ENCODE measurements at places on chromosomes 7 and 10.
A peak's percentile ranks its signal among the peaks of the same experiment; 100 is the strongest.

DNA sequence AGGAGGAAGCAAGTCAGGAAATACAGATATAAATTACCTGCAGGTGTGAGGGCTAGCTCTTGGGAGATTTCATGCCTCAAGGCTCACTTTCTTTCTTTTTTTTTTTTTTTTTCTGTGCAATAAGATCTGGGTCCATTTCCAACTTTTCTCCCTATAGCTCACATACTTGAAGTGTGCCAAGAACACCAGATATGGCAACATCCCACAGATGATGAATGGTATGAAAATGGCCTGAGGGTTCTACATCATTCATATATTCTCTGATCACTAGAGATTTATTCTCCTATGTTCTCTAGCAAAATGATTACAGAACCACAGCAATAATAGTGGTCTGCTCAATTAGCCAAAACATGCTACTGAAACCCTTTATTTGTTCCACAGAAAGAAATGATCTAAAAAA is 117.2 kb downstream of the LRRTM3 start:
- DNase-seq = no peak

DNA sequence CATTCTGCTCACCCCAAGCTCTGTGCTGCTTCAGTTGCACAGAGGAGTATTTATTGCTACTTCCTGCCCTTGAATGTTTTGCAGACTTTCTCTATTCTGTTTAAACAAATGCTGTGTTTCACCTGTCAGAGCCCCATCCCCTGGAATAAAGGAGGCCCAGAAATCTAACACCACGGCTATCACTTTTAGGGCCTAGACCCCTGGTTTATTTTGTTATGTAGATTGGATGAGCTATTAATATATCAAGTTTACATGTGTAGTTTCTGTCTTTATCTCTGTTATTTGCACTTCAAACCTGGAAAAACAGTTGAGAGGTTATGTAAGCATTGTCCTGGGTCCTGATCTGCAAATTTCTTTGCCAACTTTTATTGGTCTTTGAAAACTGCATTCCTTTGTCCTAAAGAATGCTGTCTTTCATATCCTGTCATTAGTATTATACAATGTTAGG is 630.1 kb downstream of the PARD3 start:
- peak; percentile 61 for DNase-seq

- no peak for DNase-seq
Measured at GRCh38 chr7:11709196-11709595, 122.8 kb downstream of the THSD7A start.

DNA sequence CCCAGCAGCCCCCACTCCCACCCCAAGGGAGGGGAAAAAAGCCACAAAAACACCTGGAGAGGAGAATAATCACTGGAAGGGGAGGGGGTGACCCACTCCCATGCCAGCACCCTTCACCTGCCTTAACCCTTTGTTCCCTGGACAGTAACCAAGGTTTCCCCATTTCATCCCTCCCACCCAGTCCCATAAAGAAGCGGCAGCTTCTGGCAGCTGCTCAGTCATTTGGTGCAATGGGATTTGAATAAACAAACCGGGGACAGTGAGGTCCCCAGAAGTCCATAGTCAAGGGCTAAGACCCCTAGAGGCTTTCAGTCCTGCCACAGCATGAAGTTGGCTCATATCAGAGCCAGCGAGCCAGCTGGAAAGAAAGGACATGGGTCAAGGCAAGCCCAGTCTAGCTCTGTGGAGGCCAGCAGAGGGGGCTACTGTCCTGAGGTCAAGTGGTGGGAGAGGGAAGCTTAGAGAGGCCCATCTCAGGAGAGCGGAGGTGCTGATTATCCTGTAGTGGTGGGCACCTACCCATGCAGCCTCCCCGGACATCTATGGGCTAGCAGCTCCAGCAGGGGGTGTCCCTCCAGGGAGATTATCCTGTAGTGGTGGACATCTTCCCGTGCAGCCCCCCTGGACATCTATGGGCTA is 58.9 kb upstream of the LBX1 start:
- DNase-seq = no peak

GRCh38 chr7:45033931-45034290 is 33.9 kb downstream of the CCM2 start:
- DNase-seq = no peak

GRCh38 chr7:155869784-155870076 is 57.5 kb upstream of the SHH start:
- DNase-seq = no peak

DNA sequence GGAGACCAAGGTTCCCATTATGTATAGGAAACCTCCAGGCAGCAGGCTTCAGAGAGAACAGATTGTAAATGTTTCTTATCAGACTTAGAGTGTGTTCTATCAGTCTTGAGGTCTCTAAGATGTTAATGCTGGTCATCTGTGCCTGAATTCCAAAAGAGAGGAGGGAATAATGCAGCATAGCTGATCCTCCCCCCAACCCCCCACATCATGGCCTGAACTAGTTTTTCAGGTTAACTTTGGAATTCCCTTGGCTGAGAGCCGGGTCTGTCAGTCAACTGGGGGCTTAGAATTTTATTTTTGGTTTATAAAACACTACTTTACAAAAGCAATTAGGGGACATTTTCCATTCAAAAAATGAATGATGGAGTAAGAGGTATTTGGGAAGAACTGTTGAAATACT is 184.3 kb downstream of the NEBL start:
- no peak for DNase-seq

DNA sequence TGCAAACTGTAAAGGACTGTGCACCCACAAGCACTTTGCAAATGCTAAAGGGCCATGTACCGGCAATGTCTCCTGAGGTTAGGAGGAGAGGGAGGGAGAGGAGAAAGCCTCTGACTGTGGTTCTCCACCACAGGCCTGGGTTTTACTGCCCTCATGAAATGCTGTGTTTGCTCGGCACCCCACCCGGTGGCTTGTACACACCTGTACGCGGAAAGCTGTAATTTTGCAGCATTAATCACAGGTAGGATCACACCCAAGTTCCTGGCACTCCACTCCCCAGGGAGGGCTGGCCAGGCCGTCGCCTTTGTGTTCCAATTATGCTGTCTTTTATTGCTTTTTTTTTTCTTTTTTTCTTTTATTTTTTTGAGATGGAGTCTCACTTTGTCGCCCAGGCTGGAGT is 78.5 kb upstream of the MYL10 start:
- no peak for DNase-seq

- no peak for DNase-seq
Measured at GRCh38 chr10:8967061-8967460, 912.6 kb downstream of the GATA3 start.

DNA sequence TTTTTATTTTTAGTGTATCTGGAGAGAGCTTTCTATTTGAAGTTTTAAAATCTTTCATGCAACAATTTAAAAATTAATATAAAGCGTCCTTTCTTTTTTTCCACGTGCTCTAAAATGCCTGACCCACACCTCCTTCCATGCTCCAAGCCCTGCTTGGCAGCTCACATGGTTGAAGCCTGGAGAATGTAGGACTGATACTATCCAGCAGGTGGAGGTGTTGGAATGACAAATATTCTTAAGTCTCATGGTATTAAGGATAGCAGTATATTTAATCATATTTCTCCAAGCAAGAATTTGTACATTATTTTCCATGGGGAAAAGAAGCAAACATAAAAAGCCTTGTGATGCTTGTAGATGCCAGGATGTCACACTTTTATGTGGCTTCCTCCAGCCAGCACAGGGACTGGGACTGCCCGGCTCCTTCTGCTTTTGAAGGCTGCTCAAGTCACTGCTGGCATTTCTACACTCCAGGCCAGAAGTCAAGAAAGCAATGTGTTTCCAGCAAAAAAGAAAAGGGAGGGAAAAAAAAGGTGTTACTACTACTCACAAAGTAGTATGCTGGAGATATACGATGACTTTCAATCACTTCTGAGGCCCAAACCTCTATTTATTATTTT is 49.7 kb downstream of the BZW2 start:
- DNase-seq = peak; percentile 57

- DNase-seq = no peak
Measured at GRCh38 chr10:73589563-73590126, 1.5 kb downstream of the USP54 start.

- no peak for DNase-seq
Measured at GRCh38 chr7:50727072-50727471, 55.6 kb downstream of the GRB10 start.

DNA sequence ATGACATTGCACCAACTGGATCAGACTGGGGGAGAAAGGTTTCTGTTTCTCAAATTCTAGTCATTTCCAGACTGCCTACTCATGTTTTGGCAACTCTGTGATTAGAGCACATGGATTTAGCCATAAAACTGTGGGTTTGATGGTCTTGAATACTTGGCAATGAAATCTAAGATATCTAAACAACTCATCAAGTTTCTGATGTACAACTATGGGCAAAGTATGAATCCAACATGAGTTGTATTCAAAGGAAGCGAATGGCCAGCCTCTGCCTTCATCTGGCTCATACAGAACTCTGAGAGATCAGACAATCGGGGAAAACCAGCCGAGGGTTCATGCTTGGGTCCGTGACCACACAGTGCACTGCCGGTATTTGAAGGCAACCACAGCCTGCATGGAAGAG is 144.3 kb downstream of the ADAM12 start:
- no peak for DNase-seq

GRCh38 chr7:66187905-66188304 is 17.2 kb upstream of the TPST1 start:
- DNase-seq = no peak

- DNase-seq = no peak
Measured at GRCh38 chr7:133593561-133593960, 340.7 kb downstream of the EXOC4 start.

DNA sequence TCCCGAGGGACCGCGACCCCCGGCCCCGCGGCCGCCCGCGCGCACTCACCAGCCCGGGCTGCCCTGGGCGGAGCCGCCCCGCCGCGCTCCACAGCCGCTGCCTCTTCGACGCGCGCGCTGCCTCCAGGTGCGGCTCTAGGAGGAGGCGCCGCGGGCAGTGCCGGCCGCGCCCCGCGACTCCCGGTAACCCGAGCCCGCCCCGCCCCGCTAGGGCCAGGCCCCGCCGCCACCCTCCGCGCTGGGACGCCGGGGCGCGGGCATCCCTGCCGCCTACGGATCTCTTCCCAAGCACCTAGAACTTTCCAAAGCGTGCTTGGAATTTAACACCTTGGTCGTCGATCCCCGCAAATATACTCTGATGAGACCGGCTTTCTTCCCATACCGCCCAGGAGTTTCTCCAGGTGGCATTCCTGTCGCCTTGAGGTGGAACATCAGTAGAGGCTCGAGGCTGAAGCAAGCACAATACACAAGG is at the start of gene SLC26A5:
SLC26A5 (minus strand) TSS at position 159 of the 472 bp plus-strand sequence. CDS start 24,693 bp downstream, outside the sequence.
- no peak for DNase-seq

DNA sequence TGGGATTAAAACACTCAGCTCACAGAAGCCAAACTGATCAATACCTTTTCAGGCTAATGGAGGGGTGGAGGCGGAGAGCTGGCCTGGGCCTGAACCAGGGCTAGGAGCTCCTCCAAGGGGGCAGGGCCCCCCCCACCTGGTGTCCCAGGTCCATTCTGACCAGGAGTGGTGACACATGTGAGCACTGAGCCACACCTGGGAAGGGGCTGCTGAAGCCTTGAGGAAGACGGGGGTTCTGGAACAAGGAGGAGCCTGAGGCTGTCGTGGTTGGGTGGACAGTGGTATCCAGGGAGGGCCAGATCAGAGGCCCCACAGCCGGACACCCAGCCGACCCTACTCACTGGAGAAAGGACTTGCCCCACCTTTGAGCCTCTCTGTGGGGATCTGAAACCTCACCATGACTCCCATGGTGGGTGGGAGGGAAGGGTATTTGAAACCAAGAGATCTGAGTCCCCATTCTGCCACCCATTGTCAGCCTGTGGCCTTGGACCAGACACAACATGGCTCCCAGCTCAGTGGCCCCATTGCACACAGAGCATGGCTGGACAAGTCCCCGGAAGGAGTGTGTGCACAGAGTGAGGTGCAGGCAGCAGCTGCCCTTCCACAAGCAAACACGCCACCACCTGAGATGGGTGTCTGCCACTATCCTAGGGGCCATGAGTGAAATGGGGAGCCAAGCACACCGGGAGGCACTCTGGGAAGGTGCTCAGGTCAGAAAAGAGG is 12.4 kb downstream of the TMEM273 start:
- no peak for DNase-seq

- no peak for DNase-seq
Measured at GRCh38 chr10:77801474-77802161, 124.9 kb downstream of the DLG5 start.

DNA sequence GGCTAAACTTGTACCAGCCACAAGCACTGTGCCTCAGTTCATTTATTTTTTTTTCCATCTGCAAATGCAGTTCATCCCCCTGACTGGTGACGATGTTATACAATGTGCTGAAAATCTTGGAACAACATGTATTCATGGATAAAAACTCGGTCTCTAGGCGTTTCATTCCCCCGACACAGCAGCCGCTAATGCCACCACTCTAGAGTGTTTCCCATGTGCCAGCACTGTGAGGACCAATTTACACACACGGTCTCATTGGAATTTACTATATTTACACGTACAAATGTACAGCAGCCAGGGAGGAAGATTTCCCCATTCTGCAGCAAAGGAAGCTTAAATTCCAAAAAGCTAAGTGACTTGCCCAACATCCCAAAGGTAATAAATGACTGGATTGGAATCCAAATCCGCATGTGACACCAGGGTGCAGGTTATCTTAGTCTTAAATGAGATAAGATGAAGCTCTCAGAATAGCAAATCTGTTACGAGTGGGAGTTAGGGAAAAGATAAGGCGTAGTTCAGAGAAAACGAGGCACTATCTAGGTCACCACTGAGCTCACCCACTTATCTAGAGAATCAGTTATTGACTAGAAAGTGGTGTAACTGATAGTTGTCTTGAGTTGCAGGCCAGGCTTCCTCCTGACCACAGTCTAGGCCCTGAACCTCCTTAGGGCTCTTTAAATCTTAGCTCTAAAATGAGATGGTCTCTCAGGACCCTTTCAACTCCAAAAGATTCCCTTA is 36.7 kb downstream of the FAM107B start:
- DNase-seq = no peak

GRCh38 chr10:3467052-3467951 is 294.7 kb upstream of the PITRM1 start:
- DNase-seq = no peak

- DNase-seq = no peak
Measured at GRCh38 chr7:146626912-146627311, 510.3 kb downstream of the CNTNAP2 start.

All from LNCaP clone FGC (cell line).